ENCODE measurements at places on chromosomes 3 and 15. TPM values are rescaled to one million over a fixed set of nuclear protein-coding genes. Genes with fewer than 3 reads are reported as not detected.

GRCh38 chr3:142945023-142945422 lies 18.5 kb downstream of the PAQR9 start:
- no peak overlapping the region for H3K4me3 ChIP-seq
- no peaks in the 10 kb centered on the region for H3K4me1 ChIP-seq
- no peak overlapping the region for H3K27ac ChIP-seq
- H3K36me3 ChIP-seq, result no peaks in the 10 kb centered on the region
- no peaks in the 10 kb centered on the region for H3K27me3 ChIP-seq
- DNase-seq, result no peak

GRCh38 chr3:124118397-124118796 lies 126.5 kb upstream of the ROPN1 start:
- no peaks in the 10 kb centered on the region for H3K36me3 ChIP-seq
- no peak overlapping the region for H3K27ac ChIP-seq
- peaks cover 26% of the 10 kb centered on the region for H3K4me1 ChIP-seq
- H3K27me3 ChIP-seq, result no peaks in the 10 kb centered on the region
- DNase-seq, result no peak
- no peak overlapping the region for H3K4me3 ChIP-seq

GRCh38 chr3:33808559-33808958 lies 10.1 kb downstream of the PDCD6IP start:
- no peaks in the 10 kb centered on the region for H3K27me3 ChIP-seq
- H3K4me1 ChIP-seq, result peaks cover 51% of the 10 kb centered on the region
- H3K36me3 ChIP-seq, result no peaks in the 10 kb centered on the region
- no peak overlapping the region for H3K27ac ChIP-seq
- H3K4me3 ChIP-seq, result no peak overlapping the region
- DNase-seq, result no peak

The FAH gene
- total RNA-seq, result 27.3 TPM

The AADACL2 gene
- 0.49 TPM for total RNA-seq

DNA sequence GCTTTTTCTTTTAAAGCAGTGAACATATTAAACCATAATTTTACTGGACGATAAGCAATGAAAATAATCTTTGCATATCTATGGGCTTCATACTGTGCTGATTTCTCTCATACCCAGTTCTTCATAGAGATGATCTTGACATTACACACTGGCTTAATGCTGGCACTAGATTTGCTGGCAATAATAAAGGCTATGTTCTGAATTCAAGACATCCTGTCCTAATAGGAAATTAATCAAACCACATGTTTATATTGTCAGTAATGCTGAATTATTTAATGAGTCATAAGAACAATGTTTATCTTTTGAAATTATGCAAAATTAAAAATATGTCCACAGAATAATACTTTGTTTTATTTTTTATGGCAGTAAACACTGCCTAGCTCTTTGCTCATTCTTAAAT lies 643.2 kb downstream of the OTOL1 start:
- H3K27me3 ChIP-seq, result no peaks in the 10 kb centered on the region
- H3K4me1 ChIP-seq, result no peaks in the 10 kb centered on the region
- DNase-seq, result no peak
- H3K27ac ChIP-seq, result no peak overlapping the region
- no peak overlapping the region for H3K4me3 ChIP-seq
- H3K36me3 ChIP-seq, result no peaks in the 10 kb centered on the region

DNA sequence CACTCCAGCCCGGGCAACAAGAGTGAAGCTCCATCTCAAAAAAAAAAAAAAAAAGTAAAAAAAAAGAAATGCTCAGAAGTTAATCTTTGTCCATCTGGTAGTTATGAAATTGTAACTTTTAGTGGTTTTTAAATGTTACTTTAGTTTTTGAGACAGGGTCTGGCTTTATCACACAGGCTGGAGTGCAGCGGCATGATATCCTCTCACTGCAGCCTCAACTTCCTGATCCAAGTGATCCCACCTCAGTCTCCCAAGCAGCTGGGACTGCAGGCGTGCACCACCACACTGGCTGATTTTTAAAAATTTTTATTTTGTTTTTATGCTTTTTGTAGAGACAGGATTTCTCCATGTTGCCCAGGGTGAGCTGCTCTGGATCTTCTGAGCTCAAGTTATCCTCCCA lies 1.3 kb downstream of the RNU5B-1 start:
- H3K27ac ChIP-seq, result no peak overlapping the region
- H3K4me1 ChIP-seq, result peaks cover 13% of the 10 kb centered on the region
- H3K4me3 ChIP-seq, result no peak overlapping the region
- H3K36me3 ChIP-seq, result no peaks in the 10 kb centered on the region
- H3K27me3 ChIP-seq, result no peaks in the 10 kb centered on the region

- H3K4me3 ChIP-seq, result no peak overlapping the region
- H3K36me3 ChIP-seq, result no peaks in the 10 kb centered on the region
- H3K27me3 ChIP-seq, result no peaks in the 10 kb centered on the region
- no peaks in the 10 kb centered on the region for H3K4me1 ChIP-seq
- H3K27ac ChIP-seq, result no peak overlapping the region
- DNase-seq, result no peak
These were observed 1022.4 kb downstream of the FHIT start for GRCh38 chr3:60228823-60229222.

The PAQR9 gene
- total RNA-seq, result not detected

The PRR20G gene
- not detected for total RNA-seq

- no peaks in the 10 kb centered on the region for H3K27me3 ChIP-seq
- H3K27ac ChIP-seq, result no peak overlapping the region
- no peak overlapping the region for H3K4me3 ChIP-seq
- no peaks in the 10 kb centered on the region for H3K4me1 ChIP-seq
- no peak for DNase-seq
These were observed 235.4 kb downstream of the PYDC2 start for GRCh38 chr3:191696348-191696747.

DNA sequence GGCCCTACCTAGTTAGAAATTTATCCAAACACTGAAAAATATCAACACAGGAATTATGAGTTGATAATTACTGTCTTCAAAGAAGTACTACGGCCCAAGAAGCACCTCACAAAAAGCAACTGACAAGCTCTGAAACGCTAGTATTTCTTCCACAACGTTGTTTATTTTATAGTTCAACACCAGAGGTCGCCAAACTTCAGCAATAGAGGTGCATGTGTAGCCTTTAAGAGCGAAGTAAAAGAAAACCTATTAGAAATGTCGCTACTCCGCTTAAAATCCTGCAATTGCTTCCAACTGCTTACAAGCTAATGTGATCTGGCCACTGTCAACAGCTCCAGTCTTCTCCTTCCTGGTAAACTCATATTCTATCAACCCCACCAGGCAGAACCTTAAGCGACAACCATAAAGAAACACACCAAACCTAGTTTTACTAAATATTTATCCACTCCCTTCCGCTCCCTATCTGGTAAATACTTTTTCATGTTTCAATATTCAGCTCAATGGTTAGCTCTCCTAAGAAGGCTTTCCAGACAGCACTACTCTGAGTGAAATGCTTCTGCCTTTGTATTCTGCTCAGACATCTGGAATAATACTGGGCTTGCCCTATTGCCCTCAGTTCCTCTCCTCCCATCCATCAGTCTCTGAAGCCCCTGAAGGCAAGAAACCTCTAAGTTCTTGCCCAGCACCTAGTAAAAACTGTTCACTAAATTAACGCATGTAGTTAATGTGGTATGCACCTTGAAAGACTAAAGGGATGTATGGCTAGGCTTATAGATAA lies 110.2 kb downstream of the NR1I2 start:
- H3K27ac ChIP-seq, result no peak overlapping the region
- no peaks in the 10 kb centered on the region for H3K27me3 ChIP-seq
- no peak for DNase-seq
- no peaks in the 10 kb centered on the region for H3K4me1 ChIP-seq
- no peak overlapping the region for H3K4me3 ChIP-seq

All from vagina (tissue), 2 donors.